ENCODE measurements at places on chromosomes 1 and 21. TPM values are rescaled to one million over a fixed set of nuclear protein-coding genes. Genes with fewer than 3 reads are reported as not detected.

DNA sequence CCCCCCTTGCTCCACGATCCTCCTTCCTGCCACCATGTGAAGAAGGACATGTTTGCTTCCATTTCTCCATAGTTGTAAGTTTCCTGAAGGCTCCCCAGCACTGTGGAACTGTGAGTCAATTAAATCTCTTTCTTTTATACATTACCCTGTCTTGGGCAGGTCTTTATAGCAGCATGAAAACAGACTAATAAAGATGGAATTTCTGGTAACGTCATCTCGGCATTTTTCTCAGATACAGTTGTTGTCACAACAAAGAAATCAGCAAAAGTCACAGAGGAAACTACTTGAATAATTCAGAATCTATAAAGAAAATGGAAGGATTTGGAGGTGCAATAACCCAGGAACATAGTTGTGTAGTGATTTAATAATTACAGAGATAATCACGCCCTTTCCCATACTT is 4.4 kb downstream of the APCS start:
- no peak for DNase-seq

DNA sequence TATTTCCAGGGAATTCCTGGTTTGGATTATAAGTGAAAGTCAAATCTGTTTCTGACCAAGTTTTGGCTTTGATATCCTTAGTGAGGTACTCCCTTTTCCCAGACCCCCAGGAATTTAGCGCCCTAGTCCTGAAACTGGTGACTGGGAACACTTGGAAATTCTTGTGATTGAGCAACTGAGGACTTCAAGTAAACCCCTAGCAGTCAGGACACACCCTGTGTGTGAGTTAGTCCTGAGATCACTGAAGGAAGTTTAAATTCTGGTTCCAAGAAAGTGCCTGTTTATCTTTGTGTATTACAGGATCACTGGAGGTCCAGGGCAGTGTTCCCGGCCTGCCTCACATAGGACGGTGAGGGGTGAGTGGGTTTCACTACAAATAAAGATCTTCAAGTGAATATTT is 95.1 kb upstream of the F3 start:
- no peak for DNase-seq

GRCh38 chr21:45977396-45977795 is 4.2 kb upstream of the COL6A1 start:
- no peak for DNase-seq

DNA sequence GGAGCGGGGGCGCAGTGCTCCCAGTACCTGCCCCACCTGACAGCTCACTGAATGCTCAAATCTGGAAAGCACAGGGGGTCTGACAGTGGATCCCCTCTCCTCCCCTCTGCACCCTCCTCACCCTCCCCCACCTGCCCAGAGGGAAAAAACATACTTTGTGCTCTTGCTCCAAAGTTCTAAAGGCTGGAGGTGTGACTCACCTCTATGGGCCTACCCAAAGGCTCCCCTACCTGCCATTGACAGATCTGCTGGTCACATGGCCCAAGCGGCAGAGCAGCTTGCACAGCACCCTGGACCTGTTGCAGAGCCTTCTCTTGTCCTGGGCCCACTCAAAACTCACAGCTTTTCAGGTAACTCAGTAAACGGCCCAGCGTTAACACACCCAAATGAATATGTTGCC is 55.7 kb downstream of the ADSS2 start:
- DNase-seq = no peak

DNA sequence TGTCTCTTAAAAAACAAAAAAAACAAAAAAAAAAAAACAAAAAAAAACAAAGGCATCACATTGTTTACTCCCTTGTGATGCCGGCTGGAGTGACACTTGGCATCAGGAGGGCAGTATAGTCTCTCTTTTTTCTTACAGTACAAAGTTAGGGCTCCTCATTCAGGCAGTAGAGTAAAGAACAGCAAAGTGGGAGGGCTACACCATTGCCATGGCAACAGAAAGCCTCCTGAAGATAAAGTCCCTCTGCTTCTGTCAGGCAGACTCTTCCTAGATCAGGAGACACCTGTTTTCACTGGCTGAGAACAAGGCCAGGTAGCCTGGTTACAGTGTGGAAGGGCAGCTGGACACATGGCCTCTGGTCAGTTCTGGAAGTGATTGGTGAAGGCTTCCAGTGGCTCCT is 41.3 kb upstream of the RAB3GAP2 start:
- DNase-seq = no peak

SPRR3 gene
- not detected for total RNA-seq

GRCh38 chr1:54280651-54281050 is 80.7 kb downstream of the MRPL37 start:
- DNase-seq = no peak

PTPN7 gene
- 16.0 TPM for total RNA-seq

GRCh38 chr1:234602334-234603220 is 7.4 kb downstream of the IRF2BP2 start:
- DNase-seq = peak; percentile 50

GRCh38 chr1:26701266-26701994 is 5.6 kb downstream of the ARID1A start:
- peak; percentile 29 for DNase-seq

CRP gene
- not detected for total RNA-seq

DNA sequence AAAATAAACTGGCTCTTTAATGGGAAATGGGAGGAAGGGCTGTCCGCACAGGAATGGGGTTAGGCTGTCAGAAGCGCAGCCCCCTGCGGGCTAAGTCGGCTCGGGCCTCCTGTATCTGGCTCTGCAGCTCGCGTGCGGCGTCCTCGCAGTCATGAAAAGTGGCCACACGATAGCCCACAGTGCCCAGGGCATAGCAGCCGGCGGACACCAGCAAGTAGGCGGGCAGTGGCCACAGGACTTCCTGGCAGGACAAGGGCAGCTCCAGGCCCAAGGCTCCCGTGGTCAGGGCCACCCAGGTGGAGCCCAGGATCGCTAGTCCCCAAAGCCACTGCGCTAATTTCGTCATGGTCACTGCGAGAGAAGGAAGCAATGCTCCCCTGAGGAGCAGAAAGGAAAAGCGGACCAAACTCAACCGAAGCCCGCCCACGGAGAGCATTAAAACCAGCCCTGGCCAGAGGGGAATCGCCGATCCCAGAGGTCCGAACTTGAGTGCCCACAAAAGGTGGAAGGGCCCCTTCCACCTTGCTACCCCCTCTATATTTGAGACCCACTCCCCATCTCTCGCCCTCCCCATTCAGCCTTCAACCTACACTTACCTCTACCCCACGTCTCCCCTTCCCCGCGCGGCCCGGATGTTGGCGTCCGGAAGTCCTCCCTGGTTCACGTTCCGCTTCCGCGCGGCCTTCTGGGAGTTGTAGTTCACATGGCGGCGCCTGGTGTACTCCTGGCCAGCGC is at the start of gene DPM3:
Gene DPM3, minus strand, starts transcription at position 637 of the 735 bp plus-strand sequence. Its CDS starts 291 bp downstream, at position 346.
- DNase-seq = peak; percentile 88

GRCh38 chr1:243454328-243454997 is 198.6 kb downstream of the SDCCAG8 start:
- DNase-seq = no peak

GRCh38 chr1:40769815-40770214 is 13.8 kb upstream of the KCNQ4 start:
- no peak for DNase-seq

KPRP gene
- not detected for total RNA-seq

- no peak for DNase-seq
Observed at GRCh38 chr1:54708385-54708784, 7.3 kb upstream of the TTC4 start.

DNA sequence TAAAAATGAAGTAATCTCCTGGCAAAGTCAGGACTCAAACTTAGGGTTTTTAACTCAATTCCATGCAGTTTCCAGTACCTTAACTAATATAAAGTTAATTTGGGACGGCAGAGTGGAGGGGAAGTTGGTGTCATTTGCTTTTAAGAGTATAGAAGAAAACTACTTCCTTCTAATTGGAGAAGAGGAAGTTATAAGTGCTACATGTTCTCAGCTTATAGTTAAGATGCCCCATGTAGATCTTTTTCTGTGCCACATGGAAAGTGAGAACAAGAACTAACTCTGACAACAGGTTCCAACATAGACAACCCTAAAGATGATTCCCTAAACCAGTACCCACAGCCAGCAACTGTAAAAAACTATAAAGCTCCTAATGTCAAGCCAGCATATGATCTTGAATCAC is 11.5 kb downstream of the RRAGC start:
- peak; percentile 57 for DNase-seq

GRCh38 chr21:39010629-39011404 is 172.4 kb downstream of the PSMG1 start:
- DNase-seq = no peak

GRCh38 chr1:183023146-183023600 is at the start of gene LAMC1:
Gene LAMC1, plus strand, starts transcription at chr1:183023420. Its CDS starts 297 bp downstream, at chr1:183023717.
- peak; percentile 77 for DNase-seq

DNA sequence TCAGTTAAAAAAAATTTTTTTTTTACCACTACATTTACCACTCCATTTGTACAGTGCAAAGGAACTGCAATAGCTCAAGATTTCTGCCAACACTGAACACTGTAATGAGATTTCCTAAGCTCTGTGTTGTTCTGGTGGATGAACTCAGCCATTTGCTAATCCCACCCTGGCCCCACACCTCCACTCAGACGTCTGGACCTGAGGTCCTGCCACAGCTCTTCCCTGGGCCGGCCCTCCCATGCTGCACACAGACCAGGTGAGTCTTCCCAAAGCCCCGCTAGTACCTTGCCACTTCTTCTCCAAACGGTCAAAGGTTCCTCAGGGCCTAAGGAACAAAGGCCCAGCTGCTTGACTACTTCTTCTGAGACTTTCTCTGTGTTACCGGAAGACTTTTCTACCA is 56.4 kb downstream of the SLC45A1 start:
- DNase-seq = no peak

GRCh38 chr1:7000720-7001119 is 215.5 kb downstream of the CAMTA1 start:
- no peak for DNase-seq

- no peak for DNase-seq
Observed at GRCh38 chr1:47241114-47242113, 9.4 kb upstream of the TAL1 start.

ZMYND12 gene
- 0.79 TPM for total RNA-seq

- DNase-seq = no peak
Observed at GRCh38 chr1:172940174-172940855, 110.4 kb downstream of the TNFSF18 start.

PGBD5 gene
- total RNA-seq = not detected

- DNase-seq = no peak
Observed at GRCh38 chr21:39051588-39051949, 131.7 kb downstream of the PSMG1 start.

OR2T11 gene
- total RNA-seq = 4.9 TPM

GRCh38 chr1:154948079-154948478 is 7.8 kb downstream of the PBXIP1 start:
- no peak for DNase-seq

LINGO4 gene
- not detected for total RNA-seq
